ENCODE measurements at places on chromosomes 3 and 15.

DNA sequence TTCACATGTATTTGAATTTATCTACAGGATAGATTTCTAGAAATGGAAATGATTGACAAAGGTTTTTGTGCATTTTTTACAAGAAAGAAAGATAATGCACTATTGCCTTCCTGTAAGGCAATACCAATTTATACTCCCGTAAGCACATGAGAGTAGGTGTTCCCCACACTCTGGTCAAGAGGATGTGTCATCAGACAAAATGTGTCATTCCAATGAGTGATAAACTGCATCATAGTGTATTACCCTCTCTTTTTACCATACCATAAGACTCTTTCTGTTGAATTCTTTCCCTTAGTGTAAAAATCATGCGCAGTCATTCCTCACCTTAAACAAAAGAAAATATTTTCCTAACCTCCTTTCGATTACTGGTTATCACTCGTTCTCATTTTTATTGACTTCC lies 251.0 kb downstream of the ROBO1 start:
- DNase-seq, result no peak

GRCh38 chr3:146191051-146191450 lies 30.1 kb upstream of the PLOD2 start:
- DNase-seq, result no peak

DNA sequence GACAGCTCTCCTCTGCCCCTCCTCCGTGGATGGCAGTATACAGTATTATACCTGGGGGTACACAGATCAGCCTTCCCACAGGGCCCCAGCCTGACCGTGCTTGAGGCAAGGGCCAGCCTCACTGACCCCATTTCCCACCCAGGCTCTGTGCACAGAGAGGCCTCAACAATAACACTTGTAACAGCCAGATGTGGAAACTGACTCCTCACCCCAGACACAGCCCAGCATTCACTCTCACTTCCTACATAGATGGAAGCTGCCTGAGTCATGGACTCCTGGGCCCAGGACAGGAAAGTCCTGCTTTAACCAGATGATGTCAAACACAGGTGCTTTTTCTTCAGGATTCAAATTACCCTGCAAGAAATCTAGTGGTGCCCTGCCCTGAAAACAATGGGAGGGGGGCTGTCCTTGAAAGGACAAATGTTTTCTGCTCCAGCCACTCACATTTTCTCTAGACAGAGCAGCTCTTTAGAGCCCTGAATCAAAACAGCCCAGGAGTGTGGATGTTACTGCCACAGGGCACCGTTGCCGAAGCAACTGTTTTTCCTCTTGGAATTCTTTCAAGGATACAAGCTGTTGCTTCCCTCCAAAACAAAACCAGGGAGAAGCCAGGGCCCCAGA lies 16.4 kb downstream of the CCDC12 start:
- DNase-seq, result no peak

DNA sequence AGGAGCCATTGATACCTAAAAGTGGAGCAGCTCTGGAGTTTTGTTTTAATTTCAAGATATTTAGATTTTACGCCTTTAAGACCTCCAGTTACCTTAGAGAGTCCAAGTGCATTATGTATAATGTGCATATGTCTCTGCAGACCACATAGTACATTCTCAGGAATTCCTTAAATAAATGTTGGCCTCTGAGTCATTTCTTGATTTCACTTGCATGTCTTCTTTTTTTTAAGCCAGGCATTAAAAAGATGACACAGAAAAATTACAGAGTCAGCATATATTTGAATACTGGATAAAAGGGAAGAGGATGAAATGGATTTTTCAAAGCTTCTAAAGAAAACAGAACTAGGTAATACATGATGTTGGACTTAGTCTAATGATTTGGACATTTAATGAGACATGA lies 125.2 kb downstream of the TMCO5A start:
- DNase-seq, result no peak

- no peak for DNase-seq
Observed at GRCh38 chr15:60683156-60683555, 204.2 kb upstream of the ICE2 start.

GRCh38 chr15:65595960-65596359 lies 15.0 kb downstream of the INTS14 start:
- DNase-seq, result no peak

GRCh38 chr15:43702701-43703424 lies 9.2 kb downstream of the CKMT1A start:
- no peak for DNase-seq

DNA sequence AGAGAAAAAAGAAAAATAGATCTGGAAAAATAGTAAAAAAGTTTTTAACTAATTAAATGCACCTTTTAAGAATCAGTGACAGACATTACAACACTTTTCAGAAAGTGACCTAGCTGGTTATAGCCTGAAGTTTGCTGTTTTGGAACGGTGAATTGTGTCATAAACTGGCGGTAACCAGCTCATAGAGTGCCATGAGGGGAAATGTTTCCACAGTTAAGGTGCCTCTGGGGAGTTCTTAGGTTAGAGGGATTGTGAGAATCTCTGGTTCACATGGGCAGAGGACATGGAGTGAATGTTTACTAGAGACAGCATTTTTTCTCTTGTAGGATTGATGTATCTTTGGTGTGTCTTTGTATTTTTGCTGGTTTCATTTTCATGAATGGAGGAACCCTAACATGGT lies 2.8 kb downstream of the TBC1D23 start:
- no peak for DNase-seq

DNA sequence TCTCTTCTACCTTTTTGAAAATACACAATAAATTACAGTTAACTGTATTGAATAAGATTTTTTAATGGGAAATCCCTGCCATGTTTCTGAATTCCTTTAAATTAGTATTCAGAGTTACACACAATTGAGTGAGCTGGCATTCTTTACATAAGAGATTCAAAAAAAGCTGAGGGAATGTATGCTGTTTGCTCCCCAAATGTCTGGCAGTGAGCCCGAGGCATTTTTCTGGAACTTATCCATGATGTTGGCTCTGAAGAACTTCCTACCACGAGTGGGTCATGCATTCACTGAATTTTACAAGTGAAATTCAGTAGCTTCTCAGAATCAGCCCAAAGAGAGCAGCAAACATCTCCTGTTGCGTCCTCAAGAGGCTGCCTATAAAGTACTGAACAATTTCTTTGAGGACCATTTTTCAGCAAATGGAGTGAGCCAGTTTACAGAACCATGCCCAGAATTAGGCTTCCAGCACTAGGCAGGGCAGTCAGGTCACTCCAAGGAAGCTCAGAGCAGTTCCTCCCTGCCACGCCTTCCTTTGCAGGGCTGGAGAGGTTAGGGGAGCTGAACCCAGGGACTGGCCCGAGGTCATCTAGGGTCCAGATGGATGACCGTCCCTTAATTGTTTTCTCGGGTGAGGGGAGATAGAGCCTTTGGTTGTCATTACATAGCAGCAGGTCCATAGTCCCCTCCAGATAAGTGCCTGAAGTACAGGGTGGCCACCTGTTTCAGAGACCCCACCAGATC lies 21.2 kb downstream of the GABRA5 start:
- DNase-seq, result no peak

DNA sequence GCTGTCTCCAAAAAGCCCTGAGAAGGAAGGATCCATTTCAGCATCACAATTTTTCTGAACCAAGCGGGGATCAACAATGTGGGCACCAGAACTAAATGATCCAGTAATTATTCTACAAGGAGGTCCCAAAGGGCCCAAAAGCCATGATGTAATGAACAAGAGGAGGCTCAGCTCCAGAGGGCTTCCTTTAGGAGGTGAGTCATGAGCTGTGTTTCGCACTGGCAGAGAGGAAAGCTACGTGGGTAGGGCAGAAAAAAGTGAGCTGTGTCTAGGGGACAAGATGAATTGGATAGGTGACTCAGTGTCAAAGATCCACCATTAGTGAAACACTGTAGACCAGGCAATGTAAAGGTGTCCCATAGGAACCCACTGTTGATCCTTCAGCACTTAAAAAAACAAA lies 113.4 kb downstream of the RORA start:
- no peak for DNase-seq

GRCh38 chr15:51696566-51696965 lies 15.3 kb downstream of the SCG3 start:
- DNase-seq, result no peak

GRCh38 chr15:38877471-38877870 lies 312.9 kb upstream of the RASGRP1 start:
- no peak for DNase-seq

GRCh38 chr3:197828-198491 lies 1.4 kb downstream of the CHL1 start:
- DNase-seq, result peak; percentile 42

- no peak for DNase-seq
Observed at GRCh38 chr3:168570404-168571155, 474.9 kb upstream of the GOLIM4 start.

DNA sequence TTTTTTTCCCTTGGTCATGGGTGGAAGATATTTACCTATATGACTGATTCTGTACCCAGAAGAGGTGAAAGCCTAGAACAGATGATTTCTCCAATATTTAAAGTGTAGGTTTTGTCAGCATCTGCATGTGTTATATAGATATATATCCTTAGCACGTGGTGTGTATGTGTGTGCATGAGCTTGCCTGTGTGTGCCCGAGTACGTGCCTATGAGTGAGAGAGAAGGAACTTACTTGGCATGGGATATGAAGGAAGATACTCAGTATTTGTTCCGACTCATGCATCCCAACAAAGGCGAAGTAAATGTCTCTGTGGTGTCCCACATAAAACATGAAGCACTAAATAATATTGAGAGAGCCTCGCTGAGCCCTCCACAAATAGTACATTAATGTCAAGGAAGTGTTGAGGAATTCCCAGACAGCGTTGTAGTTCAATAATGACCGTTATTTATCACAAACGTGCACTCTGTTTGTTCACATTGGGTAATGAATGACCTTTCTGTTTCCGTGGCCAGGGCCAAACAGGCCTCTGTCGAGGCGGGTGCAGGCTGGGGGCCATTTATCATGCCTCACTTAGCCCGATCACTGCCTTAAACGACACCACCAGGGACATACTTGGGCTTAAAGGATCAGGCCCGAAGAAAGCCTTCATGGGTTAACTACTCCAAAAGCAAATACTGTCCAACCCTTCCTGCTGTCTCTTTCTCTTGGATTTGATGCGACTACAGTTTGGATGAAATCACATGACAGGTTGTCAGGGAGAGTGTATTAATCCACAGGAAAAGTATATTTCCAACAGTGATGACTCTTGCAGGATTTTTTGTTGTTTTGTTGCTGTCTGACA lies 267.7 kb downstream of the PTPRG start:
- DNase-seq, result no peak

- DNase-seq, result no peak
Observed at GRCh38 chr3:194257151-194257621, 93.9 kb downstream of the CPN2 start.

- no peak for DNase-seq
Observed at GRCh38 chr3:33062866-33063265, 34.1 kb downstream of the GLB1 start.

GRCh38 chr3:181851063-181851462 lies 139.3 kb downstream of the SOX2 start:
- no peak for DNase-seq

DNA sequence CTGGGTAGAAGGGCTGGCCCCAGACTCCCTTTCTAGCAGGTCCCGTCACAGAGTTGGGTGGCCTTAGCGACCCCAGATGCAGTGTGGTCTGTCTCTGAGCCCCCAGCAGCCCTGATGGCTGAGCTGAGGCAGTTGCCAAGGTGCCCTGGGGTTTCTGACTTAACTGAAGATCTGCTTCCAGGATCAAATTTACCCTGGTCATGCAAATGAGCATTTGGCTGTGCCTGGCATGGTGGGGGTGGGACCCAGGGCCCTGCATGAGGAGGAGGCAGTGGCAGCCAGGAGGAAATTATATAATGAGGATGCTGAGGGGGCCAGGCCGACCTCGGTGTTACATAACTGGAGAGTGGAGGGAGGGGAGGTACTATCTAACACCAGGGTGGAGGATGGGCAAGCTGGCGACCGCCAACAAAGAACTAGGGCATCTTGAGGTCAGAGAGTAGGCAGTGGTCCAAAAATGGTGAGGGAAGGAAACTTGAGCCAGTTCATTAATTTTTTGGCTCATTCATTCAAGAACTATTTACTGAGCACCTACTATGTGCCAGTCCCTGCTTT lies 16.4 kb downstream of the PLEKHO2 start:
- no peak for DNase-seq

DNA sequence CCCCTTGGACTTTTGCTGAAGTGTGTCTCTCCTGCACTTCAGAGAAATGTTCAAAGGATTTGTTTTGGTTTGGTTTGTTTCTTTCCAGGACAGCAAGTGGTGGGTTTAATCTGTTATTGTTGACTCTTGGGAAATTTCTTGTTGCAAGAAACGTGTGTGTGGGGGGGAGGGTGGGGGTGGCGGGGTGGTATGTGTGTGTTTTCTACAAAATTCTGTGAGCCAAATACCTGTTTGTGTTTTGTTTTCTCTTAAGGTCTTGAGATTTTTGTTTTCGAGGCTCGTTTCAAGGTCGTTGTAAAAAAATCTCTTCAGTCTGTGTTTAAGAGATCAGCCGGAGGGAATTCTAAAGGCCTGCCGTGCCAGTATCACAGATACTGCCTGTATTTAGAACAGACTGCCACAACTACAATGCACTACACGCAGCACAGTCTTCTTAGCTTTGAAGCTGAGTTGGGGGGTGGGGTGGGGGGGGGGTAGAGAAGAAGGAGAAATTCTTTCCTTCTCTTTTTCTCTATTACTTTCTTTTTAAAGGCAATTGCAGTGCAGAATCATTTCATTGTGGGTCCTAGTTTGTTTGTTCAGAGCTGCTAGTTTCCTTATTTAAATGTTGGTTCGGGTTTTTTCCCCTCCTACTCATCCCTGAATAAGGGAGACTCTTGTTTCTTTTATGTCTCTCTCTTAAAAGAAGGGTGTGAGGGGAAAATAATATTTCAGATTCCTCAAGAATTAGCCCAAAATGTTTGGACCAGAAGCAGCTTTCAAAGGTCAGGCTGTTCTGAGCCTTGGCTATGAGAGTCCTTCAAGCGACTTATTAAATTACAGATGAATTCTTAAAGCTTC lies 1.4 kb upstream of the BCL6 start:
- DNase-seq, result no peak

Data from GM13976 (cell line).